ENCODE measurements at places on chromosomes 6 and 20.

GRCh38 chr20:52056203-52057062 is 135.1 kb downstream of the ZFP64 start:
- no peak for DNase-seq

GRCh38 chr20:51535075-51535386 is 7.5 kb downstream of the NFATC2 start:
- no peak for DNase-seq

DNA sequence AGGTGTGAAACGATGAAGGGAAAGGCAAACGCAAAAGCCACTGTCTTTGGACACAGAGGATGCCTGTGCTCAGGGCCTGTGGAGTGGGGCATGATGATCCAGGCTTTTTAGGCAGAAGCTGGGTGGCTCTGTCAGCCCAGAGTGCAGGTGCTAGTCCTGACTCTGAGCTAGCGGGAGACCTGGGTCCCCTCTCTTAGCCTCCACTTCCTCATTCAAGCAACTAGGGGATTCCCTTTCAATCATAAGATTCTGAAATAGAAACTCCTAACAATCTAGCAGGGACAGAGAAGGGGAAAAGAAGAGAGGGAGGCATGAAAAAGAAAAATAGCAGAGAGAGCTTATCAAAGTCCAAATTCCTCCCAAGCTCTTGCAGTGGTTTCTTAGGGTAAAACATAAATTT is 7.6 kb upstream of the HIVEP2 start:
- DNase-seq = no peak

DNA sequence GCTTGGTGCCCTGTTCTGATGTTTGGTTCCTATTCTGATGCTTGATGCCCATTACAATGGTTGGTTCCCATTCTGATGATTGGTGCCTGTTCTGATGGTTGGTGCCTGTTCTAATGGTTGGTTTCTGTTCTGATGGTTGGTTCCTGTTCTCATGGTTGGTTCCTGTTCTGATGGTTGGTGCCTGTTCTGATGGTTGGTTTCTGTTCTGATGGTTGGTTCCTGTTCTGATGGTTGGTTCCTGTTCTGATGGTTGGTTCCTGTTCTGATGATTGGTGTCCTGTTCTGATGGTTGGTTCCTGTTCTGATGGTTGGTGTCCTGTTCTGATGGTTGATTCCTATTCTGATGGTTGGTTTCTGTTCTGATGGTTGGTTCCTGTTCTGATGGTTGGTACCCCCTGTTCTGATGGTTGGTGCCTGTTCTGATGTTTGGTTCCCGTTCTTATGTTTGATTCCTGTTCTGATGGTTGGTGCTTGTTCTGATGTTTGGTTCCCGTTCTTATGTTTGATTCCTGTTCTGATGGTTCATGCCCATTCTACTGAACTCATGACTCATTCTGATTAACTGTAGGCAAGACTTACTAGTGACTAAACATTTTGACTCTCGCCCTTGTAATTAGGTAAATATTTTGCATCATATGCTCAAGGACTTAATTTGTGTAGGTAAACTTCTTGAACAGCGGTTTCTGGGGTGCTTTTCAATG is 146.2 kb downstream of the DLL1 start:
- DNase-seq = no peak

- DNase-seq = no peak
These were observed 16.3 kb downstream of the PTPRK start for GRCh38 chr6:128504003-128504654.

DNA sequence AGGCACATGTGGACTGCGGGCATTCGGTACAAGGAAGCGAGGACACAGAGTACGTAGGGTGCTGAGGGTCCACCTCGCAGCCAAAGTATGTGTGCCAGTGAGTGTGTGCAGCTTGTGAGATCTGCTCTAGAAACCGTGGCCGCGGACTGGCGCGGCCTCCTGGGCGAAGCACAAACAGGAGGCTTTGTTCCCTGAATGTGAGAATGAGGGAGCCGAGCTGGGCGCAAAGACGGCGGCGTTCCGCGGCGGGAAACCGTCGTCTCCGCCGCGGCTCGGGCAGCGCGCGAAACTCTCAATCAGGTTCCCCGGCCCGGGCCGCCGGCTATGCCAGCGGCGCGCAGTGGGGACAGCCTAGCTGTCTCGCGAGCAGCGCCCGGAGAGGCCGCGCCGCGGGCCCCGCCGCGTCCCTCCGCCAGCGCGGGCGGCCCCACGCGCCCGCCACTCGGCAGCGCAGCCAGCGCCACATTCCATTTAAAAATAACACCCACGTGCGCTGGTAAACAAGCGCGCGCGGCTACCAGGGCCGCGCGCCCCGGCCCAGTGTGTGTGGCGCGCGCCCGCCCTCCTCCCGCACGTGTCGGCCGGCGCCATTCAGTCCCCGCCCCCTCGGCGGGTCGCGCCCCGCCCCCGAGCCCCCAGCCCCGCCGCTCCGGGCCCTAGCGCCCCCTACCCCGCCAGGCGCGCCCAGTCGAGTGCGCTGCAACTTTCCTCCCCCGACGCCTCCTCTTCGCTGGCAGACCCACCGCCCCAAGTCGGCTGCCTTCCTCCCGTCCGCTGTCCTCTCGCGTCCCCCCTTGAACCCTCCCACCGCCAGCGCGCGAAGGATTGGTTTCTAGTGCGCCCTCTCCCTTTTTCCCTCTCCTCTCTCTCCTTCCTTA is 3.0 kb upstream of the FOXO3 start:
- peak; percentile 90 for DNase-seq

DNA sequence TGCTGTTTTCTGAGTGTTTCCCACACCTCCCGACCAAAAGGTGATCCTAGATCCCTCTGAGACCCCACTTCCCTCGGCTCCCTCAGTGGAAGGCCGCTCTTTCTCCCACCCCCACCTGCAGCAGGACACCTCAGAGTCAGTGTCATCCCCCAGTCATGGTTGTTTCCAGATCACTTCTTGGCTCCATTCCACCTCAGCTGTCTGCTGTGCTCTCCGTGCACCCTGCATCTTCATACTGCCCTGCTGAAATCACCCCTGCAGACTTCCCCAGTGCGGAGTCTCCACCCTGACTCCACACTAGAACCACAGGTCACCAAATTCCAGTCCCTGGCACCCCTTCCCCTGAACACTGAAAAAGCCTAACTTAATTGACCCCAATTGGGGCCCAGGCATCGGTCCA is 255.1 kb upstream of the CDYL start:
- no peak for DNase-seq

DNA sequence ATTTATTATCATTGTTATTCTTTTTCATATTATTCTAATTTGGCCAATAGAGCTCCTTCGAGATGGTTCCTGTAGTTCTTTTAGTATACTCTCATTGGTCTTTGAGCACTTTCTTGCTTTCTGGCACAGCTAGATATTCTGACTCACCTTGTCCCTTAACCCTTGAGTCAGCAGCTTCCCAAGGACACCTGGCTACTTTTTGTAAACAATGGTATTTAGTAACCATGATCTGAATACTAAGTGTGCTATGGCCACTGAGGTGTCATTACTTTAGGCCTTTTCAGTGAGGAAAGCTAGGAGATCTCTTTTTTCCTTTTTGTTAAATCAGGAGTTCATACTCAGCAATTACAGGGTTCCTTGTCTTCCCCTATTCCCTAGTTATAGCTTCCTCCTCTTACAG is 126.5 kb upstream of the CITED2 start:
- no peak for DNase-seq

DNA sequence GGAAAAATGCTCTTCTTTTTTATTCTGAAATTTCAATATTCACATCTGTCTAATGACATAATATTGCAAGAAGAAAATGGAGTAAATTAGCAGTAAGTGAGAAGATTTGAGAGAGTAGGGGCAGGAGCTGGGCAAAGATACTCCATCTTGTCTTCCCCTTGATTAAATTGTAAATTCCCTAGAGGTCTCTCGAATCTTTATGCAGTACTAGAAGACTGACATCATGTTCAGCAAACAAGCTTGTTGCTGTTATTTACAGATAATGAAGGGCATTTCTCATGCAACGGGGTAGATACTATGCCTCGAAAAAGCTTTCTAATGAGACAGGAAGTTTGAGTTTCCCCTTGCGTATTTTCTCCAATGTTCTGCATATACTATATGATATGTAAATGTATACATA is 306.9 kb upstream of the PTCHD4 start:
- no peak for DNase-seq

DNA sequence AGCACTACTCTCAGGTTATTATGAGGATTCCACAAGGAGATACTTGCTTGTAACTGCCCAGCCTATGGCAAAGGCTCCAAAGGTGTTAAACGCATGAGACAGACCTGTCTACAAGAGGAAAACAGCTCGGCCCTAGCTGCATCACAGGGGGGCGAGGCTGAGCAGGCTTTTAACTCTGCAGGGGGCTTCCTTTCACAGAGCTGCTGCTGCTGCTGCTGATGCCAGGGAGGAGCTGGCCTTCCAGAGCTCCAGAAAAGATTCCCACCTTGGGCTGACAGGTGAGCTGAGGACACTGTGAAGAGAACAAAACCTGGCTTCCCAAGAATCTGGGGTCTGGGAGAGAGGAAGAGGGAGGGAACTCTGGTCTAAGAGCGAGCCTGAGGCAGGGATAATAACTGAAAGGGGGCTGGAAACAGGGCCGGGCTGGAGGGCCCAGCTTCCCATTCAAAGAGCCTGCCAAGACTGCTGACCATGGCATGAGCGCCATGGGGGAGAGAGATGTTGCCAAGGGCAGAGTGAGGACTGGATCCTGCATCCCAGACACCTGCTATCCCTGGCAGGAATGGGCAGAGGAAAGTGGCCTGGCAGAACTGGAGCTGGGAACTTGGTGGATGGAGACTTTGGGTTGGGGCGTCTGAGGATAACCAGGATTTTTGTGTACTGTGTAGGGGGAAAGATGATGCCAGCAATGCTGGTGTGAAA is 211.1 kb upstream of the LRFN2 start:
- DNase-seq = peak; percentile 15

- DNase-seq = no peak
These were observed 16.1 kb downstream of the MTG2 start for GRCh38 chr20:62198931-62199330.

DNA sequence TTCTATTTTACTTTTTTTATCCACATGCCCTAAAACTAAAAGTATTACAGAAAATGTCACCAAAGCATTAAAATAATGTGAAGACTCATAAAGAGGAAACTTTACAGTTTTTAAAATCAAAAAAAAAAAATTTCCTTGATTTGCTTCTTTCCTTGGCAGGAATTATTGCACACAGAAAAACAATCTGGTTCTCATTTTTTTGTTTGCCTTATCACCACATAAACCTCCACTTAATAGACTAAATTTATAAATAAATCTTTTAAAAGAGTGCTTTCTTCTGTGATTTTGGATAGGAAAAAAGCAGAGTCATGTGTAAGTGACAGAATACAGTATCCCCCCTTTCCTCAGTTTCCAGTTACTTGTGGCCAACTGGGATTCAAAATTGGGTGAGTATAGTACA is 695.1 kb upstream of the CITED2 start:
- DNase-seq = no peak

GRCh38 chr20:22616551-22616950 is 32.2 kb upstream of the FOXA2 start:
- DNase-seq = no peak

GRCh38 chr6:46476301-46476700 is 14.9 kb downstream of the RCAN2 start:
- no peak for DNase-seq

DNA sequence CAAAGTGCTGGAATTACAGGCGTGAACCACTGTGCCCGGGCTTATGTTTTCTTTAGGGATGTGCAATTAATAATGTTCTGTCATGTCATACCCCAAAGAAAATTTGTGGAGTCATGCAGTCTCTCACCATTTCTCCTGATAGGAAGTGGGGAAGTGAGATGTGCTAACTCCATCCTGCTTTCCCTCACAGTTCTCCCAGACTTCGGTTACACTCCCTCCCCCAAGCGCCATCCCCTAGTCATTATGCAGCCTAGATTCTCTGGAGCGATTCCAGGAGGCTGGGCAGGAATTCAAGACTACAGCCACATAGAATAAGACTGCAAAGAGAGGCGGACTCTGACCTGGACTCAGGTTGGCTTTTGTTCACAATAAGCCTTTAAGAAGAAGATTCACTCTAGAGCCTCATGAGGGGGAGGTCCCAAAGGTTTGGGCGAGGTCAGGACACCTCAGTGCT is 271.4 kb downstream of the ALDH8A1 start:
- peak; percentile 47 for DNase-seq

- DNase-seq = no peak
These were observed 65.8 kb downstream of the E2F3 start for GRCh38 chr6:20467437-20467836.

GRCh38 chr6:148701375-148701774 is 45.5 kb upstream of the UST start:
- DNase-seq = no peak

- no peak for DNase-seq
These were observed 34.3 kb upstream of the APCDD1L start for GRCh38 chr20:58549231-58550209.

- no peak for DNase-seq
These were observed 147.3 kb downstream of the DLL1 start for GRCh38 chr6:170143401-170144150.

GRCh38 chr20:14950633-14951032 is 613.2 kb upstream of the FLRT3 start:
- DNase-seq = no peak

- no peak for DNase-seq
These were observed 111.5 kb downstream of the TIAM2 start for GRCh38 chr6:155106456-155107115.

GRCh38 chr6:87155842-87156815 is 764 bp downstream of the ZNF292 start:
- DNase-seq = peak; percentile 50

DNA sequence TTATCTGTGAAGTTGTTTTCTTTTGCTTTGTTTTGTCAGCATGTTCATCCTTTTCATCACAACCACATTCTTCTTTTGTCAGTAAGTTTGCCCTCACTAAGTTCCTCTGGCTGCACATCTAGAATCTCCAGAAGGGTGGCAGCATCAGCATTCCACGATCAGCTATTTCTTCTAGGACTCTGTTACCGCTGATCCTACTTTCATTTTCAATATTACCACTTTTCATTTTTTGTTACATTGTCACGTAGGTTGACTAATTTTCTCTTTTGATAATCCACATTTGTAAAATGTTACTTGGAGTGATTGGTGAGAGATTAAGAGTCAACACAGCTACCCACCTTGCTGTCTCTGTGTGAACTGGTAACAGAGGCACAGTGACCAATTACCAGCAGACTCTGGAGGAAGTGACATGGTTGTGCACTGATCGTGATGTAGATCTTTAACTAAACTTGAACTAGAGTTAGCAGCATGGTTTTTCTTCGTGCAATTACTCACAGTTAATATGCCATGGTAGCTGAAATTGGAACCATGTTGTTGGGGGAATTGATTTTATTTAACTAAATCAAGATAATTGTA is 307.9 kb upstream of the SLC35B3 start:
- DNase-seq = no peak

- no peak for DNase-seq
These were observed 14.1 kb downstream of the OSBPL2 start for GRCh38 chr20:62252342-62252966.

GRCh38 chr20:4060856-4061695 is 45.7 kb upstream of the RNF24 start:
- DNase-seq = no peak

GRCh38 chr6:151807513-151808370 is at the start of gene ESR1:
Gene ESR1, plus strand, starts transcription at chr6:151807682. Its CDS starts 231 bp downstream, at chr6:151807913.
- no peak for DNase-seq

GRCh38 chr6:49978332-49979226 is 9.2 kb upstream of the DEFB113 start:
- DNase-seq = no peak

- no peak for DNase-seq
These were observed 91.9 kb downstream of the PDE10A start for GRCh38 chr6:165571068-165571682.

Measured in NCI-H345 (cell line).